Occipital lobe (tissue), 3 donors: ENCODE measurements at places on chromosomes 7 and 10.

- no peak for DNase-seq
Measured at GRCh38 chr7:91596287-91596686, 284.2 kb downstream of the MTERF1 start.

DNA sequence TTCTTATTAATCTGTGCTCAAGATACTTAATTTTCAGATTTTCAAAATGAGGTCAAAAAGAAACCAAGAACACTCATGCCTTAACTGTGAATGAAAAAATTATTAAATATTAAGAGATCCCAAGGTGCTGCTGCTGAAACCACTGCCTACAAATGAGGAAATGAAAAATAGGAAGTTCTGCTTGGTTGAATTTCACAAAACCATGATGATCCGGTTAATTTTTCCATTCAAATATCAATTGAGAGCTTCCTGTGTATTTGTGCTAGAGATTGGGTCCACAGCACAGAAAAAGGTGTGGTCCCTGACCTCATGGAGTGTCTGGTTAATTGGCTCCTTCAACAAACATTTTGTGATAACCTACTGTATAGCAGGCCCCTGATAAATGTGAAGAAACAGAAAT is 132.7 kb upstream of the YAE1 start:
- DNase-seq: no peak

DNA sequence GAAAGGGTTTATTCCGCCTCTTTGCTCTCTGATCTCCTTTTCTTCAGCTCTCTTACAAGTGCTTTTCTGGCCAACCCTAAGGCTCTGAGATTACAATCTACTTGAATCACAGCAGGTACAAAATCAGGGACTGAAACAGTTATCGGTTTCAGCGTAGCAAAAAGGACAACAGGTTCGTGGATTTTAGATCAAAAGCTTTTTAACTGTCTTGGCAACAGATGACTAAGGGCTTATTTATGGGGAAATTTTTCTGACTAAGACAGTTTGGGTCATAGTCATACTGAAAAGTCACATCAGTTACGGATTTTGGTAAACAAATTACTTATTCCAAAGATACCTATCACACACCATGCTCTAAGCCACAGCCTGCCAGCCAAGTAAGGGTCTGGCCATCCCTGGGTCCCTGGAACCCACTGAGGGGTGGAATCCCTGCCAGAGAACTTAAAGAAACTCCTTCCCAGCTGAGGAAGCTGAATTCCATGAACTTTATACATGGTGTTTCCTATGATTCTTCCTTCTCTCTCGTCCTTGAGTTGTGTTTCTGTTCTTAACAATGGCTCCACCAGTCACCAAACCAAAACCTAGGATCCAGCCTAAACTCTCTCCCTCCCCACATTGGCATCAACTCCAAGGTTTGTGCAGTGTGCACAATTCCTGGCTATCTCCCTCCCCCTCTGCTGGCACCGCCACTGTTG is 169.3 kb downstream of the FAM107B start:
- DNase-seq: no peak

DNA sequence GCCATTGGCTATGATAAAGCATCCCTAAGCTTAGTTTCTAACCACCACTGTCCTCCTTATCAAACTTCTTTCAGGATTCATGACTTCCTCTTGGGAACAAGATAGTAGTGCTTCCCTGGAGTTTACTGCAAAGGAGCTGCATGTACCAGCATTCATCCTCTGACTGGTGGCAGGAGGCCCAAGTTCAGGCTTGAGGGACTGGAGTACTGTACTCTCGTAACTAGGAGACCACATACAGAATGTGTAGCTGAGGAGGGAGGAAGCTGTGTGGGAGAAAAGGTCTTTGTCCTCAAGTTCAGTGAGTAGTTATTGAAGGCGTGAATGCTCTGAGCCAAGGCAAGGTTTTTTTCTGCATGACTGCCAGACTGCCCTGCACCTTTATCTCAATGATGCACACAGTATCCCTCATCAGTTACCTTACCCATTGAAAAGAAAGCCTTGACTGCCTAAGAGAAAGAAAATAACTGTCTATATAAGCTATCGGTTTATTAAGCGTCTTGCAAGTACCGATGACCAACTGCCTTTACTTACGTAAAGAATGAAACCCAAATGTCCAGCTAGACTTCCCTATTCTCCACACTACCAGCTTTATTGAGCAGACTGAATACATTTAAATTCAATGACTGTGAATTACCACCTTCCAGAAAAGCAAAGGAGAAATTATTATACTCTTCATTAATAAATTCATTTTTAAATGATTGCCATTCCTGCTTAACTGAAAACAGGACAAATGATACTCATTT is 12.8 kb downstream of the SCRN1 start:
- DNase-seq: peak; percentile 38

DNA sequence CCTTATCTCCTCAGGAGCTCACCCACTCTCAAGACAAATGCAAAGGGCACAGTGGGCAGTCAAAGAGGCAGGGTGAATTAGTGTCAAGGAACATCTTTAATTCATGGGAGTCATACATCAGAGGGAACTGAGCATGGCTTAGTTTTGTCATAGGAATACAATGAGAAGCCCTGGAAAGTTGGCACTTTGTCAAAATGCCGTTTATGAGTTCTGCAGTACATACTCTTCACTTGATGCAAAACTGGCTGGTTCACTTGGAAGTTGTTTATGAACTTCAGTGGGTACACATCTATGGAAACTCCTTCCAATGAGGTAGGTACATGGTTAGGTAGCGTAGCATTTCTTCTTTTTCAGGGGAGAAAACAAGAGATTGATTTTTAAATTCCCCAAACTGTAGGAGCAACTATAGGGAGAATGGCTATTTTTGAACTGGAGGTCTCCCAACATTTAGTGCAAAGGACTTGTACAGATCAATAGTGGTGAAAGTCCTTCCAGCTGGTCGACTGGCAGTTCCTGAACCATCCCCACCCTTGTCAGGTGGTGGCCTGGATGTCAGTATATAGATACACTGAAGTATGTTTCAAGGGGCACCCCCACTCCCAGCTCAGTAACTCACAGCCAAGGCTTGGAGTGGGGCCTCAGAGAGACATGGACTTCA is 580.5 kb downstream of the REEP3 start:
- no peak for DNase-seq

DNA sequence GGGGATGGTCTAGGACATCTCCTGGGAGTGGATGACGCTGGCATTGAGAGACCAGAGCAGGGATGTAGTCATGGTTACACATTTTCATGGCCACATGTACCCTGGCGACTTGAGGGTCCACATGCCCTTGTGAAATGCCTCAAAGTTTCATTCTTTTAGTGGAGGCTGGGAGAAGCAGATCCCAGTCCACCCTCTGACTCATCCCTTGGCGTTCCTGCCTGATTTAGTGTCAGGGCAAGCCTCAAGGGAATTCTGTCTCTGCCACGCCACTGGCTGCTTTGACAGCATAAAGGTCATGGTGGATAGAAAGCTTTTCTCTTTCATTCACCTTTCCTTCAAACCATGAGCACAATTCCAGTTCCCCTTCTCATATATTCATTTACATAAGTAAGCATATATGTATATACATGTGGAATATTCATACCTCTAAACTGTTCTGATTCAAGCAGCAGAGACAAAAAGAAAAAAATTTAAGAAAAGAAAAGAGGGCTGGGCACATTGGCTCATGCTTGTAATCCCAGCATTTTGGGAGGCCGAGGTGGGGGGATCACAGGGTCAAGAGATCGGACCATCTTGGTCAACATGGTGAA is 21.8 kb upstream of the KIF5B start:
- DNase-seq: no peak

DNA sequence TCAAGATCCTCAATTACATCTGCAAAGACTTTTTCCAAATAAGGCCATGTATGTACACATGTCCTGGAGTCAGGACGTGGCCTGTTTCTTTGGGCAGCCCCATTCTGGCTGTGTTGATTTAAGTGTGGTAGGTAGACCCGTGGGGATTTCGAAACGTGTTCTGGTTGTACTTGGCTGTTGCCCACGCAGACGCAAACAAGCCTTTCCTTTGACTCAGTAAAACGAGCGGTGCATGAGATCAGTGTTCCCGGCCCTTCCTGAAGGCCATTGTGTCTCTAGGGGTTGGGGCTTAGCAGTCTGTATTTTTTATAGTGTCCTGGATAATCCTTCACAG is 64.8 kb upstream of the DNAJB6 start:
- DNase-seq: no peak

- no peak for DNase-seq
Measured at GRCh38 chr7:131909151-131909768, 352.8 kb upstream of the PODXL start.

DNA sequence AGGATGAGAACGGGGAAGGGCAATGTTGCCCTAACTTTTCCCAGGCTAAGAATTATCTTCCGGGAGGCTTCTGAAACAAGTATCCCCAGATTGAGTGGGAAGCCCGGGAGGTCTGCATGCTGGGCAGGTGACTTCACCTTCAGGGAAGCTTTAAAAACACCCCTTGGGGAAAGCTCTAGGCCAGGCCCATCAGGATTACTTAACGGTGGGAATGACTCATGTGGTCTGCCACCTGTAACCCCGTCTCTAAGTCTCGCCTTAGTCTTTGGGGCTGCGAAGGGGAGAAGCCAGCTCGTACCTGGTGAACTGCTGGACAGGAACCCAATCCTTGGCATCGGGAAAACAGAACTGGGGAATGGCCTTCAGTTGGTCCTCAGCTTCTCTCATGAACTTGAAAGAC is 80.1 kb upstream of the MKRN1 start:
- DNase-seq: no peak

GRCh38 chr10:7567911-7568620 is 98.7 kb downstream of the ITIH5 start:
- no peak for DNase-seq

DNA sequence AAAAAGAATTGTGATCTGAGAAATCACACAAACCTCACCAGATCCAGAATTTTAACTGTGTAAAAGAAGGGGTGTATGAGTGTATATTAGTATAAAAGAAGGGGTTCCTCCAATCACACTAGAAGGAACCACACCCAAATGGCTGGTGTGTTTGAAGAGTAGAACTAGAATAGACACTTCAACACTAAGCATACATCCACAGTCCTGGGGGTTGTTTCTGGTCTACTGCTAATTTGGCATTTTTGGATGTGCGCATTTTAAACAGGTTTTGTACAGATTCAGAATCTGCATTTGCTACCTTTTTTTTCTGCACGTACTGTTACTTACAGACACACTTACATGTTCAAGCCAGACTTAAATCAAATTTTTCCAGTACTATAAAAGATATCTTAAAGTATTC is 64.6 kb downstream of the PDE1C start:
- DNase-seq: no peak

DNA sequence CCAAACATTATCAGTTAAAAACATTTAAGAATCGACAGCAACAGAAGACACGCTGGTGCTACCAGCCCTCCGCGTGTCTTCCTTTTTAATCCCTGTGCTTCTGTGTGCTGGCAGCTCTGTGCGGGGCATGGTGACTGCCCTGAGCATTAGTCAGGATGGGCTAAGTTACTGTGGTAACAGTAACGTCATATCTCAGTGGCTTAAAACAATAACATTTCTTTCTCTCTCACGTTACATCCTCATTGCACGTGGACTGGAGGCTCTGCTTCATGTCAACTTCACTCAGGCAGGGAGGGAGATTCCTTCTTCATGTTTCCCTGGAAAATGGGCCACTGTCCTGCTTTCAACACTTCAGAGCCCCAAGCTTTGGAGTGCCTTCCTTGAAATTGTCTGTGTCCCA is 378.5 kb downstream of the CCSER2 start:
- DNase-seq: no peak

DNA sequence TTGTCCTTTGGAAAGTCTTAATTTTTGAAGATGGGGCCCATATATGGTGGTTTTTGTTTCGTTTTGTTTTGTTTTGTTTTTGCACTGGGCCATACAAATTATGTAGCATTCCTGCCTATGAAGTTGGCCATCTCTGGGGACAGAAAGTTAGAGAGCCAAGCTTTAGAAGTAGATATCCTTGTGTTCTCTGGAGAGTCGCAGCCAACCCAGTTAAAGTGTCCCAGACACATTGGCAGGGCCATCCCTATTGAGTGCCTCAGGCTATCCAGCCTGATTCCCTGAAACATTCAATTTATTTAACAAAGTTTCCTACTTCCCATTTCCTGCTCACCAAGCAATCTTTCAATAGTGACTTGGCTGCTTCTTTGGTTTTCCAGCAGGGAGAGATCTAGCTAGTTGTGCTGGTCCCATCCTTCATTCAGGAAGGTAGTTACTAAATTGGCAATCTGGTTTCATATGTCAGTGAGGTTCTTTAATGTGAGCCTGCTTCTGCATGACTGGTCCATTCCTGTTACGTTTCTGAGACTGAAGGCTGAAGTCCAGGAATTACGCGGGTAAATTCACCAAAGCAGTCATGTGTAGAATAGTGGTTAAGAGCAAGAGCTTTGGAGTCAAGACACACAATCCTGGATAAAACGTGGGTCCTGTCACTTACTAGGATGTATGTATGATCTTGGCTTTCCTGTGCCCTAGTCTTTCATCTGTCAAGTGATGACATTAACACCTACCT is 49.3 kb upstream of the HBP1 start:
- DNase-seq: no peak

GRCh38 chr7:98178762-98179490 is 32.3 kb upstream of the BHLHA15 start:
- DNase-seq: no peak

DNA sequence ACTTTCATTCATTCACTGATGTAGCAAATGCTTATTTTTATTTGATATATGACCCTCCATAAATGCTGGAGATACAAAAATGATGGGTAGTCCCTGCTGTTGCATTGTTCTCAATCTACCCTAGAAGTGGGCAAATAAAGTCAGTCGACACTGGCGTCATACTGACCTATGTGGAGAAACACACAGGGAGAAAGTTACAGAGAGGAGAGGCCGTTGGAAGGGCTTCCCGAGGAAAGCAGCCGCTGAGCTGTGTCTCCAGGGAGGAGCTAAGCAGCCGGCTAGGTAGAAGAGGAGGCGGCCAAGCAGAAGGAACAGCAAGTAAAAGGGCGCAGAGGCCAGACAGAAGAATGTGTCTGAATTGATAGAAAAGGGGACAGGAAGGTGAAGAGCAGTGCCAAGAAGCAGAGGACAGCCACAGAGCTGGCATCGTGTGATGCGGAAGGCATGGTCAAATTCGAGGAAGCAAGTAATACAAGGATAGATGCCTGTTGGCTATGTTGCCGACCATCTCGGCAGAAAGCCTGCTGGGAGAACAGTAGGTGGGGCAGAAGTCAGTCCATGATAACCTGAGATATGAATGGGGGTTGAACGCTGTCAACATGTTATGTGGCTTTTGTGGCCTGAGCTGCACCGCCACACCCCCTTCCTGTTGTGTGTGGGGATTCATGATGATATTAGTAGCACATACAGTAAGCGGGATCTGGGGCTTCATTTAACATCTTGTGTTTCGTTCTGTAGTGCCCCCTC is 25.9 kb downstream of the ST8SIA6 start:
- DNase-seq: no peak
